Stimulated activated CD4-positive, alpha-beta T cell treated with anti-CD3 and anti-CD28 coated beads, Interleukin-1b, Interleukin-23, amount 100 ng/mL, for 48 hours (primary cell): ENCODE measurements at places on chromosomes 4 and X.

DNA sequence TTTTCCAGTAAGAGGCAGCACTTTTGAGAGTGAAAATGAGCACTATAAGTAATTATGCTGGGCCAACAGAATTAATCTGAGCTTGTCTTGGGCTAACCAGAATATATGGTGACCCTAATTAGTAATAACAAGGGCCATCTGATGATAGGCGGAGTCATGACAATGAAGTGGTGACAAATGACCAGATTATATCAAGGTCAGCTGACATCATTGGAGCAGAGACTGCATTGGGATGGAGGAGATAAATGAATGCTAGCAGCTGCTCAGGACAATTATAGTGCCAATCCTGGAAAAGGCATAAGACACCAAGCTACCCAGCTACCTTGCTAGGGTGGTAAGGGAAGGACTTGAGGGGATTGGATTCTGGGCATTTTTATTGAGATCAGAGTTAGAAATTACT, 1548.7 kb downstream of the RPA4 start:
- no peak for DNase-seq

DNA sequence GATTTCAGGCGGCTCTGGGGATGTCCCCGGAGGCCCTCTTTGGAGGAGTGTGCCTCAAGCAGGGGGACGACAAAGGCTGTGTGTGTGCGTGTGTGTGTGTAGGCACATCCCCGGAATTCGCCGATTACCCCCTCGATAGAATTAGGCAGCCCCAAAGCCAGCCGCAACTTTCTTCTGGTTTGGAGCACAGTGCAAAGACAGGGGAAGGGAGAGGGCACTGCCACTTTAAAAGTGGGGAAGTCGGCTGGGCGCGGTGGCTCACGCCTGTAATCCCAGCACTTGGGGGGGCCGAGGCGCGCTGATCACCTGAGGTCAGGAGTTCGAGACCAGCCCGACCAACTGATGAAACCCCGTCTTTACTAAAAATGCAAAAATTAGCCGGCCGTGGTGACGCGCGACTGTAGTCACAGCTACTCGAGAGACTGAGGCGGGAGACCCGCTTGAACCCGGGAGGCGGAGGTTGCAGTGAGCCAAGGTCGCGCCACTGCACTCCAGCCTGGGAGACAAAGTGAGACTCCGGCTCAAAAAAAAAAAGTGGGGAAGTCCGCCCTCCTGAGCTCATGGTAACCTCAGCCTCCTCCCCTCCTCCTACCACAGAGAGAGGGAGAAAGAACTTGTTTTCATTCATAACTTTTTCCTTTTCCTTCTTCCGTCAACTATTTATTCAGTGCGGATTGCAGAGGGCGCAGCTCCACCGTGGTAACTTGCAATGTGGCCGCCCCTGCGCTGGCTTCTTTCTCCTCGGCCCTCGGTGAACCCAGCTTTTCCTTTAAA, 2.4 kb downstream of the SPRY1 start:
- DNase-seq: peak; percentile 66

DNA sequence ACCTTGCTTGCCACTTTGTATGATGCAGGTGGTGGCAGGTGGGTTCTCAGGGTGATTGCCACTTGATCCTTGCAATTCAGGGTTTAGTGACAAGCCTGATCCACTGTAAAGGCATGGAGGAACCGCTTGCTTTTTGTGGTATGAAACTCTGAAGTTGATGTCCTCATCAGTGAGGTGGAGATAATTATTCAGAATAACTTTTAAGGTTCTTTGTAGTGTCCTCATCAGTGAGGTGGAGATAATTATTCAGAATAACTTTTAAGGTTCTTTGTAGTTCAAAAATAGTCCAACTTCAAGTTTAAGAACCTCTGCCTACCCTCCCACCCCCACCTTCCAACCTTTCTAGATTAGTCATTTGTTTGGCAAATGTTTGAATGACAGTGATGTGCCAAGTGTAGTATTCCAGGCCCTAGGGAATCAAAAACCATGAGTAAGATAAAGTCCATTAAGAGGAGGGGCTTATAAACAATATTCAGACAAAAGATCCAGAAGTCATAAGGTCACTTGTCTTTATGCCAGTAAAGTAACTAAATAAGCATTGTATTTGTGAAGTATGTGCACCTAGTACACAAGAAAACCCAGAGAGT, 51.2 kb downstream of the DCUN1D4 start:
- no peak for DNase-seq

DNA sequence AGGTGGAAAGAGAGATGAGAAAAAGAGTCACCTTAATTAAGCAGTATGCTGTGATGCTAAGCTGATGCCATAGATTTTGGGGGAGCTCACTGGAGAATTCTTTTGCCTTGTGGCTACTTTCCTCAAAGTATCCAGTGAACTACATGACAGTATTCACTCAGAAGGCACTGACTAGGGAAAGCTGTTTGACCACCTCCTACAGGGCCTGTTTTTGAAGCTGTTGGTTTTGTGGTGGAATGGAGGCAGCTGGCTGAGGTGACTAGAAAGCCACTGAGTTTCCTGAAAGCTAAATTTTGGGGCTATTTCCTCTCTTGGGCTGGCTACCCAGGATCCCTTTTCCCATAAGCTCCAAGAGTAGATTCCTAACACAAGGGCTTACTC, 124.8 kb upstream of the EOLA2 start:
- DNase-seq: no peak

- DNase-seq: no peak
These were observed 13.3 kb downstream of the ATOH1 start for GRCh38 chr4:93841803-93842345.

GRCh38 chrX:123217728-123218127, 33.6 kb downstream of the GRIA3 start:
- no peak for DNase-seq

GRCh38 chr4:100790836-100791615, 273.2 kb upstream of the EMCN start:
- DNase-seq: no peak

DNA sequence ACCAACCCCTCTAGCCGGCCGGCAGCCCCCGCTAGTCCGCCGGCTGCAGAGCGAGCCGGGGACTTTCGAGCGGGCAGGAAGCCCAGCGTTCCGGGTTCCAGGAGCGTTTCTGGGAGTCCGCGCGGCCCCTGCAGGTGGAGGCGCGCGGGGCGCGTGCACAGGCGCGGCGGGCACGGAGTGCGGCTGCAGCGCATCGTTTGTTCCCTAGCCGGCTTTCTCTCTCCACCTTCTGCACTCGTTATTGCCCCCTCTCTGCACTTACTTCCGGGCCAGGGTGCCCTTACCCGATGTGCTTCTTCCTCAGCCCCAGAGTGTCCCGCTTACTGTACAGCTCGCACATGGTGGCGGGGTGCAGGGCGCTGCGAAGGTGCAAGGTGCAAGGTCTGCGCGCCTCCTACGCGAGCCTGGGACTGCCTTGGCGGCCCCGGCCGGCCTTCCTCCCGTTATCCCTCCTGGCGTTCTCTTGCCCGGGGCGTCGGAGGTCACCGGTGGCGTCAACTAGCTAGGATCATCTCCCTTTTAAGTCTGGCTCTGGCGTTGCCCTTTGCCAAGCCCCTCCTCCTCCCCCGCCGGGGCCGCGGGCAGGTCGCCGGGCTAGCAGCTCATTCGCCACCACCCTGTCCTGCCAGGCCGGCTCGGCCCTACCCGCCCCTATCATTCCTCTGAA, at the start of gene ETNPPL:
TSS of gene ETNPPL (minus strand) at position 495 of the 667 bp plus-strand sequence. CDS start at position 340, 155 bp downstream.
- peak; percentile 15 for DNase-seq
